ENCODE measurements at places on chromosomes 6 and 20.

- no peak for DNase-seq
Observed at GRCh38 chr20:475463-476357, 13.4 kb upstream of the TBC1D20 start.

DNA sequence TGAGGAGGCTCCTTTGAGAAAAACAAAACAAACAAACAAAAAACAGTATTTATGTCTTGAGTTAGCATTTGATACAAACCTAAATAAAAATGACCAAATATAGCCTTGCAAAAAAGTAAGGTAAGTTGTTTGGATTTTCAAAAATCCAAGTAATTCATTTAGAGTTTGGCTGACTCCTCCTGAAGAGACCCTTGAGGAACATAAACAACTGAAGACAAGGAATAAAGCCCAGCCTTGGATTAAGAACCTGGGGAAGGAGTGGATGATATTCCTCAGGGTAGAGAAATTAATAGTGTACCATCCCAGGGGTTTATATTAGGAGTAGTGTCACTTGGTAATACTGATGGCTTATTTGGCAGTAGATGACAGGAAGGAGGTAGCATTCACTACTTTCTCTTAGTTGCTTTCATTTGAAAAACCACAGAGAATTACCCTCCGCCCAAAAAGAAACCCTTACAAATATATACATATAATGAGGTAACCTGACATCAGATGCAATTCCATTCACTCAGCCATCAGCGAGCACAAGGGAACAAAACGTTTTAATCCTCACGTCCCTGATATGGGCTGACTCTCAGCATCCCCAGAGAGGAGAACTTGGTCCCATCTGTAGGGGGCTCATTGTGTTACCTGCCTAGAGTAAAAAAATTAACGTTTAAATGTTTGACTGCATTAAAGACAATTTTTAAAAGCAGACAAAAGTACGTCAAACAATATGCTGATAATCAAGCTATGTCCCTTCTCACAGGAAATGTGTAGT, 57.0 kb downstream of the SOBP start:
- DNase-seq = no peak

- DNase-seq = no peak
Observed at GRCh38 chr6:150735341-150735851, 130.1 kb upstream of the MTHFD1L start.

DNA sequence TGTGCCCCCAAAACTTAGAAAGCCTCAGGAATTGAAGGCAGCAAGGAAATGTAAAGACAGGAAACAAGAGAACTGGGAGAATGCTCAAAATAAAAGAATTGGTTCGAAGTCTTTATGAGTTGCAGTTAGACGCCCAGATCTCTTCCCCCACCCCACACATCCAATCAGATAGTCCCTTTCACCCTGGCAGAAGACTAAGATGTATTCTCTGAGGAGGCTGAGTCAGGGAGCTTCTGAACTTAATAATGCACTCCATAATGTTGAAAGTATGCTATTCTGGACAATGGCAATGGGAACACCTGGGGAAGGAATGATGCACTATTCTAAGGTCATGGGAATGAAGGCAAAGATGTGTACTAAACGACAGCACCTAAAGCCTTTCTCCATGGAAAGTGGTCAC, 173.6 kb downstream of the MTFR2 start:
- DNase-seq = no peak

- no peak for DNase-seq
Observed at GRCh38 chr6:170313716-170314295, 7.2 kb downstream of the FAM120B start.

DNA sequence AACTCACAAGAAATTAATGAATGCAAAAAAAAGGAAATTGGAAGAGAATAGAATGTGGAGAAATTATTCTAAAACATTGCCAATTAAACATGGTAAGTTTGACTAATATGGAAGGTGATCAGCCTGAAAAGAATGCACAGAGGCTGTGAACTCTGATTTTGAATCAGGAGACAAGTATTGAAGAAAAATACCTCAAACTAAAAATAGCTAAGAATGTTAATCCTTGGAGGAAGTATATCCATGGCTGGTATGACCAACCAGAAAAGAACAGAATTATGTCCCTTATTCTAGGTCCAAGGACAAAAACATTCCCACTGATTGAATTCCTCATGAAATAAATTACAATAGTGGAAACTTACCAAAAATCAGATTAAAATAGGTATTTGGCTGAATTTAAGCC, 7.3 kb upstream of the RIMS1 start:
- no peak for DNase-seq

GRCh38 chr6:47180633-47181032, 129.1 kb downstream of the TNFRSF21 start:
- no peak for DNase-seq

DNA sequence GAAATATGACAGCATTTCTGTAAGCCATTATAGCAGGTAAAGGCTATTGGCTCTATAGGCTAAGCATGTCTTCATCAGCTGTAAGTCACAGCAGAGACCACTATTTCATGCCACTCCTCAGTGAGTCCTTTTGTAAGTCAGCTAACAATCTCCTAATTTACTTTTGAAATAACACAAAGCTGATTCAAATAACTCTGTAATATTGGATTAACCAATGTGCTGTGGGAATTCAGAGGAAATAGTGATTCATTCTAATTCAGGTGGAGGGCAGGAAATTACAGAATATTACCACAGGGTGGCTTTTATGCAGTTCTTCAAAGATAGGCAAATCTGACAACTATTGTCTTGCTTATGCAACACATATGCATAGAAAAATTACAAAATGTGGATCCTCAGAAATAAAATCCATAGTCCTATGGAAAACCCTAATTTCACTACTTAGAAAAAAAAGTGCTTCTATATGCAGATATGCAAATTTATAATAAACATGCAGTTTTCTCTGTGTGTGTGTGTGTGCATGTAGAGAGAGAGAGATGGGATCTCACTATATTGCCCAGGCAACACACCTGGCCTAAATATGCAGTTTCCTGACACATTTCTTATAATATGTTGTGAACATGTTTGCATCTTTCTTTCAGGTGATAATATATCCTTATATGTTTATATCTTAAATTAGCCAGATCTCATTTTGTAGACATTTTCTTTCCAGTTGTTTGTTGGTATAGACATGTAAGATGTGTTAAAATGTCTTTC, 4.8 kb upstream of the SMIM28 start:
- DNase-seq = no peak

- DNase-seq = no peak
Observed at GRCh38 chr20:46157076-46157592, 39.0 kb downstream of the CD40 start.

DNA sequence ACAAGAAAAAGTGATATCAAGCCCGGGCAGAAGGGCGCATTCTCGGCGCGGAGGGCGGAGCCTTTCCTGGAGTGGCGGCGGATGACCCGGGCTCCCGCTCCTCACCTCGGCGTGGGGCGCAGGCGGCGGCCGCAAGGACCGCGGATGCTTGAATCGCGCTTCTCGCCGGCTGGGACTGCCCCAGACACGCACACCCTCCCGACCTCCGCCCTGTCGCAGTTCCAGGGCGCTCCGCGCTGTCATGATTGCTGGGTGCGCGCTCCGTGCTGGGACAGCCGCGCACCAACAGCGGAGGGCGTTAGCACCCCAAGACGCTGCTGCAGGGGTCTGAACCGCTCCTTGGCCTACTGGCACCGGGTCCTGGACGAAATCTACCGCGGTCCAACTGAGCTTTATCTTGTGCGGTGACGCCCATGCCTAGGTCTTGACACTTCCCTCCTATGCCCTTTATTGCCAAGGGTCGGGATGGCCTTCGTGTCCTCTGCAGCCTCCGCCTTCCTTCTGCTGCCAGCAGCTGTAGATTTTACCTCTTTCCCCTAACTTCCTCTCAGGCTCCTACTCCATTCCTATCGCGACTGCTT, 43.3 kb downstream of the IRAK1BP1 start:
- DNase-seq = peak; percentile 55

GRCh38 chr6:168427184-168427583, 13.8 kb upstream of the SMOC2 start:
- no peak for DNase-seq

DNA sequence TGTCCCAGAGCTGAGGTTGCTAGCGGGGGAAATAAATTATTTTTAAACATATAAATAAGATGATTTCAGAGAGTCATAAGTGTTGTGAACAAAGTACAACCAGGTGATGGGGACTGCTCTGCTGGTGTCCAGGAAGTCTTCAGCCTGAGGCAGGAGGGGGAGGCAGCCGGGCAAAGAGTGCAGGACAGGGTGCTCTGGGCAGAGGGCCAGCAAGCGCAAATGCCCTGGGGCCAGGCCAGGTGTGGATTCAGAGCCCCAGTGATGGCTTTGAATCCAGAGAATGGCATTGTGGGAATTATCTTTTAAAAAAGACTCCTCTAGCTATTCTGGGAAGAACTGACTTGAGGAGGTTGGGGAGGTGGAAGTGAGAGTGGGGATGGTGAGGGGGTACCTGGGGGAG, 1.6 kb downstream of the CLPSL1 start:
- no peak for DNase-seq

GRCh38 chr6:113185299-113185698, 671.8 kb upstream of the MARCKS start:
- DNase-seq = no peak

- no peak for DNase-seq
Observed at GRCh38 chr6:90467546-90467945, 119.3 kb downstream of the MAP3K7 start.

DNA sequence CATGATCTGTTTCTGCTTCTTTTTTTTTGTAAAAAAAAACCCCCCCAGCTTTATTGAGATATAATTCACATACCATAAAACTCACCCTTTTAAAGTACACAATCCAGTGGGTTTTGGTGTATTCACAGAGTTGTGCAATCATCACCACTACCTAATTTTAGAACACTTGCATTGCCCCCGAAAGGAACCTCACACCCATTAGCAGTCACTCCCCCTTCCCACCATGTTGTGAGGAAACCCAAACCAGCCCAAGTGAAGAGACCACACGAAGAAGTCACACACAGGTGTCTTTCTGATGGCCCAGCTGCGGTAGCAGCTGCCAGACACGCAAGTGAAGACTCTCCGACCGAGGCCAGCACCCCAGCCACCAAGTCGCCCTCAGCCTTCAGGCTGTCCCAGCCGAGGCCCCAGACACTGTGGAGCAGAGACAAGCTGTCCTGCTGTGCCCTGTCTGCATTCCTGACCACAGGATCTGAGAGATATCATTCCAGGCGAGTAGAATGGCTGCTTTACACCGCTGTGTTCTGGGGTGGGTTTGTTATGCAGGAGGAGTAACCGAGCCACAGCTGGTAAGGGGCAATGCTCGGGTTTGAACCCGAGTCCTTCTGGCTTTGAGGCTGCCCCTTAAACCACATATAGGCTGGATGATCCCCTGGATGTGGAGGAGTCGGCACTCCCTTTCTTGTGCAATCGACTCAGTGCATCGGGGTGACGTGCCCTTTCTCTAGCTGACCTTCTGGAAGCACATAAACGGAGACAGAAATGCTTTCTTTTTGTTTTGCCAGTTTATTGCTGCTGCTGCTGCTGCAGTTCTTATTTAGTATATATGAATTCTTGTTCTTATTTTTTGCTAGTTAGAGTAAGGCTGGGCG, 59.1 kb upstream of the PTPN1 start:
- peak; percentile 54 for DNase-seq

DNA sequence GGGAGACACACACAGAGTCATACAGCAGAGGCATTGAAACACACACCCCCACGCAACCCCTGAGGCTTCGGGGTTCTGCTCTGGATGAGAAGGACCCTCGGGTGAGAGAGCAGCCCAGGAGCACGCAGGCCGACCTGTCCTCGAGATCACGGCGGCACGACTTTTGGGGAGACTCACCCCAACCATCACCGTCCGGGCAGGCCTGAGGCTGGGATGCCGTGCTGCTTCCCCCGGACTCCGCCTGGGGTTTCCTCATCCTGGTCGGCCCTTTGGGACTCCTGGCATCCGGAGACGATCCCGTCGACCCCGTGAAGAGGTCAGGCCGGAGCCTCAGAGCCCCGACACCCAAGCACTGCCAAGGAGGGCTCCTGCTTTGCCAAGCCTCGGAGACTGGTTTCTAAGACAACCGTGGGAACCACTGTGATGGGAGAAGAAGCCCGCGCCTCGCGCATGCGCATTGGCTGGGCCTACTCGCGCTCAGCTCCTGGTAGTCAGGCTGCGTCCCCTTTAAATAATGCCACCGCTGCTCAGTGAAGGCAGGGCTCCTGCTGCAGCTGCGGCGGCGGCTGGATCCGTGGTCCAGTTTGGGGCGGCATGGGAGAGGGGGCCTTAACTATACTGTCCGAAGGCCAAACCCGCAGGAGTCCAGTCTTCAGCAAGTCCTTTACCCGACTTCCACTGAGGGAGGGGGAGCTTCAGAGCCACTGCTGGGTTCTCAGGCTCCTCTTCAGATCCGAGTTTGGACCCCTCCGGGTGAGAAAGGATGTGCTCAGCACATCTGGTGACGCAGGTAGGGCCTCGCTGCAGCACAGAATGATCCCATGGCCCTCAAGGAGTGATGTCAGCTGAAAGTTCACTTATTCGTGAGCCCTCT, 171.4 kb upstream of the ZNF337 start:
- DNase-seq = peak; percentile 93

DNA sequence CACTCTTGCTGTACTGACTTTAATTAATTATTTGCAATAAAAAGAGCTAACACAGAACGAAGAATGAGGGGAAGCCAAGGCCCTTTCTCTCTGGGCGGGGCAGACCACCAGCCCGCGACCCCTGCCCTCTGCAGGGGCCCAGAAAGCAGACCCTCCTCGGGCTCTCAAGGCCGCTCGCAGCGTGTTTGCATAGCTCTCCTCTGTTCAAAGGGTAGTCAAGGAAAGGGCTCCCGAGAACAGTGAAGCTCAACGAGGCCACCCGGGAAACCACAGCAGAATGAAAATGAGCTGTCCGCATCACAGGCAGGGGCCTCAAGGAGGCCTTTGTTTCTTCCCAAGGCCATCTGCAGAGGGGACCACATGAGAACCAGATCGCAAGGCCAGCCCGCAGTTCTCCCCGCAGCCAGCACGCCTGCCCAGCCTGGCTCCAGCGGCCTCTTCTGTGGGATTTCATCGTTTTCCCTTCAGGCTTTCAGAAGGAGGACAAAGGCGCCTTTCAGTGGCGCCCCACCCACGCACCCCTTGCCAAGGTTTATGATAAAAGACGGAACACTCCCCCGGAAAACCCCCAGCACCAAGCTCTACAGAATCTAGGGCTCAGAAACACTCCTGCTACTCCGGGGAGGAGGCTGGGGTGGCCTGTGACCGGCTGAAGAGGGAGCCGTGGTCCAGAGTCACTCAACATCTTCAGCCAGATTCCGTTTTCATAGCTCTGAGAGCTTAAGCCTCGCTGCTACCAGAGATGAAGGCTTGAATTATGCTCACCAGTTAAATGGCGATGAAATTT, 25.3 kb downstream of the ACSS1 start:
- peak; percentile 64 for DNase-seq

- DNase-seq = no peak
Observed at GRCh38 chr6:33794910-33795623, 6.1 kb upstream of the LEMD2 start.
